ENCODE measurements at places on chromosomes 2 and 18.

DNA sequence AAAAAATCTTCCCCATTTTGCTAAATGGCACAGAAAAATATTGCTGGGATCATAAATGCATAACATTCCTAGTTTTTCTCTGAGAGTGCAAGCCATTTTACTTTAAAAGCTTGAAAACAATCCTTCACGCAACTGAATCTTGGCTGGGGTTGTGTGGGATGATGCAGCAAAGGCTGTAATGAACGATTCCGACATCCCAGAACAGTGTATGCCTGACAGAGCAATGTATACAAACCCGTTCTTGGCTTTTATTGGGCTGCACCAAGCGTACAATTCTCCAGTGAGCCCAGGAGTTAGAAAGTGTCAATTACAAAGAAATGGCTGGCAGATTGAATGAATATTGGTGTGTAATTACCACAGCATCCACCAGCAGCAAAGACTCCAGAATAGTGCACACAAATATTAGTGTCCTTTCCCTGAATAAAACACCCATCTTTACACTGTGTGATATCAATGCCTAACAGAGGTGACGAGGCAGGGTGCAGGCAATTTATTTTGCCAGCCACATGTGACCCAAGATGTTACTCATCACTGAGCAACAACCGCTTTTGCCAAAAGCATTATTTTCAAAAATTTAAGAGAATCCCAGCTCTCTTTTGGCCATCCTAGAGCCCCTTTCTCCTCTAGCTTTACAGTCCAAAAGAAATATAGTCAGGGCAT is 578.6 kb upstream of the CHAC2 start:
- DNase-seq, result no peak

DNA sequence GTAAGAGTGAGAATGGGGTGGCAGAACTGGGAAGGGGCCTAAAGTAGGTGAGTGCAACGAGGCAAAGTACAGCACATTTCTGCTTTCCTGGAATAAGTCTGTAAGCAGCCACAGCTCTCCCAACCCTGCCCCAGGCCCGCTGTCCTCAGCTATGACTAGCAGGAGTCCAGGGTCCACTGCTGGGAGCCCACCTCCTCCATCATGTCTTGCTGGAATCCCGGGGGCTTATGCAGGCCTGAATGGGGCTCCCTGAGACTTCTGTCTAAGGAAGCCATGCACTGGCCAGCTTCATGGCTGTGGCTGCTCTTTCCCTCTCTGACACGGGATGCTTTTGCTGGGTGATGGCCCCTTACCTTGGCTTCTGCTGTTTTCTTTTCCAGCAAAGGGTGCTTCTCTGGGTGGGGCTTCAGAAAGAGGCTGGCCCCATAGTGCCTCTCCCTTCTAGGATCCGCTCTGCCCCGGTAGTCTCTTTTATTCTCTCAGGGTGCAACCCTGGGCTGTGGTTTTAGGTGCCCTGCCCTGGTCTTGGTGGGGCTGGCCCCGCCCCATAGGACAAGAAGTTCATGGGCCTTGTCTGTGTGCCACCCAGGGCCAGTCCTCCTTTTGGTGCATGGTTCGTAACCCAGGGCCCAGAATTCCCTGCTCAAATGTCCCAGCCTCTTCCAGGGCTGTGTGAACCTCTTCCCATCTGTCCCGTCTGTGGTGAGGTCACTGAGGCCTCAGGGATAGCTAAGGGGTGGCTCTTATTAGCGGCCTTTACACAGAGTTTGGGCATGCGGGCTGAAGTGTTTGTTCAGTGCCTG is 33.8 kb upstream of the POLE4 start:
- DNase-seq, result no peak

- DNase-seq, result no peak
Observed at GRCh38 chr18:8800876-8801262, 95.5 kb downstream of the MTCL1 start.

DNA sequence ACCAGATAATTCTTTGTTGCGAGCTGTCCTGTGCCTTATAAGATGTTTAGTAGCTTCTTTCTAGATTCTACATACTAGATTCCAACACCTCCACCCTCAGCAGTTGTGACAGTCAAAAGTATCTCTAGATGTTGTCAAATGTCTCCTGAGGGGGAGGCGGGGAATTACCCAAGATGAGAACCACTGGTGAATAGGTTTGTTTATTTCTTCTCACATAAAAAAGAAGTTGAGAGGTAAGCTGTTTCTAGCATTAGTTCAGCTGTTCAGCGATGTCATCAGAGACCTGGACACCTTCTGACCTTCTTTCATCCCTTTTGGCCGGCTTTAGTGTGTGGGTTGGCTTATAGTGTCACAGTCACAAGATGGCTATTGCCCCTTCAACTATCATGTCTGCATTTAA is 237.5 kb upstream of the SP5 start:
- DNase-seq, result no peak

GRCh38 chr2:234898534-234899053 is 53.2 kb upstream of the SH3BP4 start:
- DNase-seq, result no peak

- DNase-seq, result no peak
Observed at GRCh38 chr18:74532511-74533025, 1.7 kb upstream of the CNDP1 start.

DNA sequence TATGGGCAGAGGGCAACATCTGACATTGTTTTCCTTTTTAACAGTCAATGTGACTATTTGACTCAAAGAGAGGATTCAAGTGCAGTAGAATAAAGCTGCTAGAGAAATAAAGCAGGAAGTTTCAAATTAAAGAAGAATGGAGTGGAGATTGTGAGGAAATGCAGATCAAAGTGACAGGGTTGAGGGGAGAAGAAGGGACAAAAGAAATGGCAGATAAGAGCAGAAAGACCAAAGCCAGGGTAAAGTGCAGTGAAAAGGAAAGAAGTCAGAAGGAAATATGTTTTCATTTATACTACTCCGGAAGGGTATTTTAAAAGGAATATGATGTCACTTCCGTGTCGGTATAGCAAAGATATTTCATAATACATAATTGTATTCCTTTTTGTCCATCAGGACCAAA is 297.5 kb upstream of the CRIM1 start:
- peak; percentile 43 for DNase-seq

DNA sequence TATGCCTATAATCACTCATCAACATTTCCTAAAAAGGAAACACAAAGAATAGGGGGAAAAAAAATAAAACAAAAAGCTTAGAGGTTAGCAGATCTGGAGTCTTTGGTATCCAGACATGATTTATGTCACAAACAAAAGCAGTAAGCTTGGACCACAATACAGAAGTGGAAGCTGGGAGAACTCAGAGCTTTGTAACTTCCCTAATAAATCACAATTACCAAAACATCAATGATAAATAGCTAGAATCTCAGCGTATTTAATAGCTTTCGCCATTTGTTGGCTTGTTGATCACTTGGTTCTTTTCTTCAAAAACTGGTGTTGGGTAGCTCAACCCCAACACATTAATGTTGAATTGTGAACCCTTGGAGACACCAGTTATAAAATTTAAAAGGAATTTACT is 392.5 kb downstream of the IRS1 start:
- no peak for DNase-seq

- no peak for DNase-seq
Observed at GRCh38 chr2:5021136-5021535, 671.0 kb upstream of the SOX11 start.

DNA sequence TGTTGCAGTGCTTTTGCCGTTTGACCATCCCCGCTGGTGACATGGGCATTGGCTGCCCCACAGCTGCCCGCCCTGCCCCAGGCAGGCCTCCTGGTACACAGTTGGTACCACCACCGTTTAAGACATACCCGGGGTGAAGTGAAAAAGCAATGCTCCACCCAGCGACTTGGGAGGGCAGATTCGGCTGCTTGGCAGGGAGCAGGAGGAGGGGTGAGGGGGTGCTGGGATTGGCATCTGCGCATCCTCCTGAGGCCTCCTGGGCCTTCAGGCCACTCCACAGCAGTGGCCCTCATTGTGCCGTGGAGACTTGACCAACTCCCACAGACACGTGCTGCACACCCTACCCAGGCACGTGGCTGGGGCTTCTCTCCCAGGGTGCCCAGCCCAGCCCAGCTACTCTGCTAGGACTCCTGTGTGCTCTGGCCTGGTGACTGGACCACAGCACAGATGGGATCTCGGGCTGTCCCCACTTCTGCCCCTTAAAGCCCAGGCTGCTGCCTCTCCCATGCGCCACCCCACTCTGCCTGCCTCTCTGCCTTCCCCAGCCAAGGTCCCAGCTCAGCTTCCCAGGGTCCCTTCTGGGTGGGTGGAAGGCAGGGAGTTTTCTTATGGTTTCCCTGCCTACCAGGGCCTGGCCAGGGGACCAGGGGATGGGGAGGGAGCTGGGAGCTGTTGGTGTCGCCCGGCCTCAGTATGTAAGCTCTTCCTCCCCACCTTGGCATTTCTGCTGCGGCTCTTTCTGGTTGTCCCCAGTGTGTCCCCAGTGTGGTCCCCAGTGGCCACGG is 157.0 kb upstream of the HS6ST1 start:
- no peak for DNase-seq

DNA sequence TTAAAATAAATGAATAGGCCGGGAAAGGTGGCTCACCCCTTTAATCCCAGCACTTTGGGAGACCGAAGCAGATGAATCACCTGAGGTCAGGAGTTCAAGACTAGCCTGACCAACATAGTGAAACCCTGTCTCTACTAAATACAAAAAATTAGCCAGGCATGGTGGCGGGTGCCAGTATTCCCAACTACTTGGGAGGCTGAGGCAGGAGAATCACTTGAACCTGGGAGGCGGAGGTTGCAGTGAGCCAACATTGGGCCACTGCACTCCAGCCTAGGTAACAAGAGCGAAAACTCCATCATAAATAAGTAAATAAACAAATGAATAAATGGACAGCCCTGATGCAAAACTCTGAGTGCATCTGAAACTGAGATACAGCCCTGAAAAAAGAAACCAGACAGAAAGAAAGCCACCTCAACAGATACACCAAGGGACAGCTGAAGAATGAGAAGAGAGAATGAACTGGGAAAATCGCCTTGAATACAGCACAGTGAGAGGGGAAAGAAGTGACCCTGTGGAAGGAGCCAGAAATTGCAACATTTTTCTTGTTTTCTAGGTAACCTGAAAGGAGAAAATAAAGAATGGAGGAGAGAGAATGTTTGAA is 64.4 kb downstream of the TRABD2A start:
- DNase-seq, result no peak

DNA sequence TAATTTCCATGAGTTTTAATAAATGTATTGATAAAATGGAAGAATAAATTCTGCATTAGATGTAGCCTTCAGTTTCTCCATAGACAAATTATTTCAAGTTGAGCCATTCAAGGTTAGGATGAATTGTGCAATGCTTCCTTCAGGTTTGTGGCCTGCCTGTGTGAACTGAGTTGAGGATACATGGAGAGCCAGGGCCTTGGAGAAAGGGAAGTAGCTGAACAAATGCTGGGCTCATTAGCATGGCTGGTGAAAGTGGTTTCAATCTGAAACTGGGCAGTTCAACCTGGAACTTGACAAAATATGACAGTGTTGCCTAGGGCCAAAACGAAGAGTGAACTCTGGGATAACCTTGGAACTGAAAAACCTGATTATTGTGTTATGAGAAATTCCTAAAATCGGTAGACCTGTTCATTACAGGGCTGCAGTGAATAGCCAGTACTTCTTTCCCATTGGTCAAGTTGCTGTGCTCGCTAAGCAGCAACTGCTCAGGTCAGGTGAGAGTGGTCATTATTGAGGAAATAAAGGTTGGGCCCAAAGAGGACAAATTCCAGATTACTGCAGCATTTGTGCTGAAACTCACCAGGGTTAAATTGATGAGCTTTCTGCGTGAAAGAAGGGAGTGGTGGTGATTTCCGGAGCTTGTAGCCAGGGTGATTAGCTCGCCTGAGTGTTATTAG is 12.7 kb downstream of the INPP1 start:
- no peak for DNase-seq

GRCh38 chr2:143954186-143954585 is 565.7 kb downstream of the ZEB2 start:
- no peak for DNase-seq

GRCh38 chr2:201924453-201924852 is 109.2 kb upstream of the FZD7 start:
- no peak for DNase-seq

DNA sequence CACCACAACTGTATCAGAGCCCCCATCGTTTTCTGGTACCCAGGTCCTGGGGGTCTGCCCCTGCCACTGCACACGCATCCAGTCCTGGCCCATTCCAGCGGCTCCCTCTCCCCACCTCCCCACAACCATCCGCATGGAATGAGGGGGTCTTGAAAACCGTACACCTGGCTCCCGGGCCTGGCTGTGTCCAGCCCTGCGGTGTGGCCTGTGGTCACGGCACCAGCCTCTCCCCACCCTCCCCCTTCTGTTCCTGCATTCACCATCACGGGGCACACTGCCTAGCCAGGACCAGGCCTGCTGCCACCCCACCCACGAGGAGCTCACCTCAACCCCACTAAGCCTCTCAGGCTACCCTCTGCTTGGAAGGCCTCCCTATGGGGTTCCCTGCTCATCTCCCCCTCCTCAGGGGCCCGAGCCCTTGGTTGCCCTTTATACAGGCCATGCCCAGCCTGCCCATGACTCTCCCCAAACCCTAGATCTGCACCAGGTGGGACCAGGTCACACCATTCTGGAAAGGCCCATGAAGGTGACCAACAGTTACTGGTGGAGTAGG is 11.4 kb downstream of the GPR35 start:
- DNase-seq, result no peak

DNA sequence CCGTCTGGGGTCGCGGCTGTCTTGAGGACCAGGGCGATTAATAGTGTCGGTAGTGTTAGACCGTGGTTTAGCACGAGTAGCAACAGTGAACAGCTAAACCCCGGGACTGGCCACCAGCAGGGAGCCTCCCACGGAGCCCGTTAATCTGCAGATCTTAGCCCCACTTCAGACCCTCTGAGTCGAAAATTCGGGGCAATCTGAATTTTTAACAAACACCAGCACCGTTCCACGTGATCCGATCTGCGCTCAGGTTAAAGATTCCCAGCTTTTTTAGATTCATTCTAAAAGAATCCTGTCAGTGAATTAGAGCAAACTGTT is 479 bp upstream of the ATP5F1A start:
- DNase-seq, result no peak

DNA sequence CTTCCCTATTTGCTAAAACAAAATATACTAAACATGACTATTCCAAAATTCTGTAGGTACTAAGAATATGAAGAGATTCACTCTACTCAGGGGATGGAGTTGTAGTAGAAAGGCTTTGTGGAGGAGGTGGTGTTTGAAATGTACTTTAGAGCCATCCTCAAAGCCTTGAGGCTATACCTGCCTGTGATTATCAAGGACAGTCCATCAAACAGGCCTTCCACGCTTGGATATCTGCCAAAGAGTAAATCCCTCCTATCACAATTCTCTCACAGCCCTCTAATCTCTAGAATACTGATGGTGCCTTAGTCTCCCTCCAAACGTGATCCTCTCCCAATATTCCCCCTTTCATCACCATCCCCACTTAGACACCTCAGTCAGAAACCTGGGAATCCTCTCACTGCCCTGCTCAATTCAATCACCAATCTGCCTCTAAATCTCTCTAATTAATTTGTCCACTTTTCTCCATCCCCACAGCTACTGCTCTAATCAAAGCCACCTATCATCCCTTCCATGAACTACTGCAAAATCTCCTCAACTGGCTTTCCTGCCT is 13.1 kb downstream of the SOS1 start:
- DNase-seq, result peak; percentile 28
